SW 1271 (cell line): ENCODE measurements at places on chromosomes 16 and 17.

DNA sequence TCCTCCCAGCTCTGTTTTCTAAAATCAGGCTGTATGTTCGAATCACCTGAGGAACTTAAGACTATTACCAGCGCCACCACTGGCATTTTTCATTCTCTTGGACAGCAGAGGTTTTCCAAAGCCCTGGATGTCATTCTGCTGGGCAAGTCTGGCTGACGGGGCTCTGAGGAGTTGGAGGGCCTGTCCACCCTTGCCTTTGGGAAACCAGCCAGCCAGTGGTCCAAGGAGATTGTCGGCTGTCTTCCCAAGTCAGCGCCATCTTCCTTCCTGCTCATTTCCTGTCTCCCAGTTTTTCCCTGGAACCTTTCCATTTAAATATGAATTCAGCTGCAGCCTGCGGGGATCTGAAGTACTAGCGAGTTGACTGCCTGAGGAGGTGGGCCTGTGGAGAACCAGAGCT is 258.3 kb downstream of the PRKCA start:
- no peak for DNase-seq

- no peak for DNase-seq
Measured at GRCh38 chr17:49508061-49508865, 13.2 kb downstream of the NGFR start.

- no peak for DNase-seq
Measured at GRCh38 chr17:60358606-60359225, 33.2 kb downstream of the USP32 start.

DNA sequence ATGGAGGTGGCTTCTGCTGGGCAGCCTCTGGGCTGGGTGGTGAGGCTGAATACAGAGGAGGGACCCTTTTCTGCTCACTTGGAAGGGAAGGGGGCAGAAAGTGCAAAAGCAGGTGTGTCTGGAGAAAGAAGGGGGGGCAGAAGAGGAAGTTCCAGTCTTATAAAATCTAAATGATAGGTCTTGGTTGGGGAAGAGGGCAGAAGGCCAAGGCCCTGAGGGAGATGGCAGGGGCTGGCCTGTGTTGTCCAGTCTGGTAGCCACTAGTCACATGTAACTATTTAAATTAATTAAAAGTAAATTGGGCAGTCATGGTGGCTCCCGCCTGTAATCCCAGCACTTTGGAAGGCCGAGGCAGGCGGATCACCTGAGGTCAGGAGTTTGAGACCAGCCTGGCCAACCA is 2.5 kb upstream of the CAMKK1 start:
- no peak for DNase-seq

- no peak for DNase-seq
Measured at GRCh38 chr17:57721967-57722703, 23.0 kb downstream of the CCDC182 start.

DNA sequence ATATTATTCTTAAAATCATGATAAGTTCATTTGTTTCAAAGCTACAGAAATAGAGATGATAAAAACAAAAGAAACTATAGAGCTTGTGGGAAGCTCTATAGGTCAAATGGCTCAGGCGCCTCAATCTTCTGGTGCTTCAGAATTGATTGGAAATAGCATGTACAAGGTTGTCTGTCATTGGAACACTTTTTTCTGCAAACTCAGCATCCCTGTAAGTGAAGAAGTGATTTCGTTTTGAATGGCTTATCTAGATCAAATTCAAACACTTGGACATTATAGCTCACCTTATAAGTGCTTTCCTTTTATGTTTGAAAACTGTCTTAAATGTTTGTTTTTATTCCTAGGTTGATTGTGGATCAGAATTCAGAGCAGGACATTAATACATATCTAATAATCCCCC is 103.7 kb downstream of the SKAP1 start:
- DNase-seq: no peak

GRCh38 chr17:35537601-35538141 is at the start of gene SLFN12L:
TSS of gene SLFN12L (minus strand) at chr17:35537678. CDS start at chr17:35522364, 15,314 bp downstream.
- no peak for DNase-seq

DNA sequence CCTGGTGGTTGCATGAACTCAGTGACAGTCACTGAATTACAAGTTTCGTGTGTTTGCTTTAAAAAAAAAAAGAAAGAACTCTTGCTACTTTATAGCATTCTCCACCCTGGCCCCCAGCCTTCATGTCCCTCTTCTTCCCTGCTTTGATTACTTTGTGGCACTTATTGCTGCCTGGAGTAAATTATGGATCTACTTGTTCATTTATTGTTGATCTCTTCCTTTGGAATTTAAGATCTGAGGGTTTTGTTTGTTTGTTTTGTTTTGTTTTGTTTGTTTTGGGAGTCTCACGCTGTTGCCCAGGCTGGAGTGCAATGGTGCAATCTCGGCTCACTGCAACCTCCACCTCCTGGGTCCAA is 126.5 kb downstream of the ABCC6 start:
- no peak for DNase-seq

DNA sequence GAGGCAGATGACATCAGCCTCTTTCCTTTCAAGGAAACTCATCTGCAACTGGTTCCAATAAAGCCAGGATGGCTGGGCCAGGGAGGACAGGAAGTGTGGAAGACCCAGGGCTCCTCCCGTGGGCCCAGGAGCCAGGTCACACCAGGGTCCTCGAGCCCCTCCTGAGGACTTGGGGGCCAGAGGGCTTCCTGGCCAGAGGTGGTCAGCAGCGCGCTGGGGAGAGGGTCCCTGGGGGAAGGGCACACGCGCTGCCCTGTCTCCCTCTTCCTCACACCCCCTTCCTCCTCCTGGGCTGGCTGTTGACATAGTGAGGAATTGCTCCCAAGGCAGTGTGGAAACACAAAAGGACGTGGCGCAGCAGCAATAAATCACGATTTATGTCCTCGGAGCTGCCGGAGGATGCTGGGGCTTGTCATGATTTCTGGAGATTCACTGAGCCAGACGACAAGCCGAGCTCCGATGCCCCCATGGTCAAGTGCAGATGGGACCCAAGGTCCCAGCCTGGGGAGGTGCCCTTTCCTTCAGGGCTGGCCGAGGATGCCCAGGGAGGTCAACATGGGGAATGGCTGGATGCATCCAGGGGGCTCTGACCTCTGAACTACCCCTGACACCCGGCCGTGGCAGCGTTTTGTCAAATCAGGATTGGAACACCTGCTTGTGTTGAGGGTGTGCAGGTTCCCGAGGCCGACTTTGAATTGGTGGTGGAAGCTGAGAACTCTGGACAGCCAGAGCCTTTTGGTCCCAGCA is 152.6 kb downstream of the IRF8 start:
- DNase-seq: no peak

GRCh38 chr17:61392679-61393078 is 7.0 kb upstream of the TBX2 start:
- no peak for DNase-seq

- peak; percentile 23 for DNase-seq
Measured at GRCh38 chr17:3447625-3448024, 14.0 kb upstream of the OR1E2 start.

DNA sequence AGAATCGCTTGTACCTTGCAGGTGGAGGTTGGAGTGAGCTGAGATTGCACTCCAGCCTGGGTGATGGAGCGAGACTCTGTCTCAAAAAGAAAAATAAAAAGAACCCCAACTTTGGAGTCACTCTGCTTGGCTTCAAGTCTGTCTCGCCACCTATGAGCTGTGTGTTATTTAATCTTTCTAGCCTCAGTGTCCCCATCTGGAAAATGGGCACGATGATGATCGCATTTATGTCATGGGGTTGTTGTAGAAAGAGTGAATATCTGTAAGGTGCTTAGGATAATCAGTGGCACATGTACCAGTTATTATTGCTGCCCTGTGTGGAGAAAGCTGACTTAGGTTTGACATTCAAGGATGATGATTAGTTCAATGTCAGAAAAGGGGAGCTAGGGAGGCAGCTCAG is 319.4 kb downstream of the XYLT1 start:
- DNase-seq: no peak

DNA sequence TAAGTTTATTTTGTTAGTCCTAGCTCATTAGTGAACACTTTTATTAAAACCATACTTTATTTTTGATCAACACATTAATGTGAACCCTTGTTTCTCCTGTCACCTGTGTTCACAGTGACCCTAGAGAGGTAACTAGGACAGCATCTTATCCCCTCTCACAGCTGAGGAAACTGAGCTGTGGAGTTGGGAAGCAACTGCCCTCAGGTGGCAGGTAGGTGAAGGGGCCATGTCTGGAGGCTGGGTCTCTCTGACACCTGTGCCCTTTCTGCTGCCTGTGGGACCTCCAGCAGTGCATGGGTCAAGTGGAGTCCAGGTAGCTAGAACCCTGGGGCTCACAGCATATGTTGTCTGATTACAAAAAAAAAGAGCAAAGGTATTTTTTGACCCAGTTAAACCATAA is 22.9 kb upstream of the SLC12A3 start:
- DNase-seq: no peak

- no peak for DNase-seq
Measured at GRCh38 chr17:5605452-5605851, 21.1 kb upstream of the NLRP1 start.

DNA sequence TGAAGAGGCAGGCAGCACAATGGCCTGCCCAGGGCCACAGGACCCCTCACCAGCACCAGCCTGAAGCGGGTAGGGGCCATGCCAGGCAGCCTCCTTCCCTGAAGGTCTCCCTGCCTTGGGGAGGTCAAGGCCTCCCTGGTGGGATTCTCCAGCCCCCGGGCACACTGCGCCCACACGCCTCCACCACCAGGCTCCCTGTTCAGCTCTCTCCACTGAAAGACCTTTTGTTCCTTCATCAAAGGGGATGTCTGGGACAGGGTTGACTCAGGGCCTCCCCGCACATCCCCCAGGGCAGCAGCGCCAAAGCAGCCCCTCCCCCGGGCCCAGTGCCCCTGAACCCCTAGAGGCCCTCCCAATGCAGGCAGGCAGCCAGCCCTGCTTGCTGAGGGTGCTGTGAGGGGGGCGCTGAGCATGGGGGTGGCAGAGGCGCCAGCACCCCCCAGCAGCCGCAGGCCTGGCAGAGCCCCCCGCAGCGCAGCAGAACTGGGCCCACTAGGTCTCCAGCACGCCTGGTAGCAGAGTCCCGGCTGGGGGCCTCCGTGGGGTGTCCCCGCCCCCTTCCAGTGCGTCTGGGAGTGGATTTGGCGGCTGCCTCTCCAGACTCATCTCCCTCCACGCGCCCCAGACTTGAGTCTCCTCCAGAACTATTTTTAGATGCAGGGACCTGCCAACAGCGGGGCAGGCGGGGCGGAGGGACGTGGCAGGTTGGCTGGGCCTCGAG is 13.1 kb downstream of the BCAR1 start:
- no peak for DNase-seq

GRCh38 chr17:48441231-48441711 is 11.3 kb upstream of the SKAP1 start:
- DNase-seq: no peak
